ENCODE measurements at places on chromosomes 2 and 18.

DNA sequence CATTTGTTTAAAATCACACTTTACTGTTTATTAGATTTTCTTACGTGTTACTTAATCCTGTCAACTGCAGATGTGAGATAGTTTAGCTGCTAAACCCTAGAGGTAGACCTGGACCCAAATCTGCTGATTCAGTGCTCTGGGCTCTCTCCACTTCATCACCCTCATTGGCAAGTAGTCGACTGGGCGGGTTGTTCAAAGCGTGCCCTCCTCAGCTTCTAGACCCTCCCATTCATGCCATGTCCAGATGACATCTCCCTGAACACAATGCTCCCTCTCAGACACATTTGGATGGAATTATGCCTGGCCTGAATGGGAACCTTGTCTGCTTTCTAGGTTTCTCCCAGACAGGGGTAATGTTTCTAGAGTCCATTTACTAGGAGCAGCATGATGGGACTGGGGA, 43.7 kb downstream of the RPIA start:
- DNase-seq = no peak

GRCh38 chr2:202818321-202818720, 53.2 kb downstream of the ICA1L start:
- DNase-seq = no peak

- DNase-seq = no peak
These were observed 151.2 kb downstream of the PRPF40A start for GRCh38 chr2:152565884-152566727.

DNA sequence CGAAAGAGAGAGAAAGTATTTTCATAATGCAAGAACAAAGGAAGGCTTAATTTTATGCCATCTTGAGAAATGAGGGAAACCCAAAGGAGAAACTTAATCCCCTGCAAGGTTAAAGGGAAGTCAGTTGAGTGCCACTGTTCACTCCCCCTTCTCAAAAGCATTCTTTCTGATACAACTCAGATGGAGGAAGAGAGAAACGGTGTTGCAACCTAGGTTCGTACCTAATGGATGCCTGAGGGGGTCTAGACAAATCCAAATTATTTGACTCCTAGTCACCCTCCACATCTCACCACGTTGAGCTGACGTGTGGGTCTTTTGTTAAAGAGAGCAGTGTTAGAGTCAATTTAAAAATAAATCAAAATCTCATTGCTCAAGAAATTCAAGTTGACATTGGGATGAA, 52.6 kb upstream of the UNC80 start:
- no peak for DNase-seq

DNA sequence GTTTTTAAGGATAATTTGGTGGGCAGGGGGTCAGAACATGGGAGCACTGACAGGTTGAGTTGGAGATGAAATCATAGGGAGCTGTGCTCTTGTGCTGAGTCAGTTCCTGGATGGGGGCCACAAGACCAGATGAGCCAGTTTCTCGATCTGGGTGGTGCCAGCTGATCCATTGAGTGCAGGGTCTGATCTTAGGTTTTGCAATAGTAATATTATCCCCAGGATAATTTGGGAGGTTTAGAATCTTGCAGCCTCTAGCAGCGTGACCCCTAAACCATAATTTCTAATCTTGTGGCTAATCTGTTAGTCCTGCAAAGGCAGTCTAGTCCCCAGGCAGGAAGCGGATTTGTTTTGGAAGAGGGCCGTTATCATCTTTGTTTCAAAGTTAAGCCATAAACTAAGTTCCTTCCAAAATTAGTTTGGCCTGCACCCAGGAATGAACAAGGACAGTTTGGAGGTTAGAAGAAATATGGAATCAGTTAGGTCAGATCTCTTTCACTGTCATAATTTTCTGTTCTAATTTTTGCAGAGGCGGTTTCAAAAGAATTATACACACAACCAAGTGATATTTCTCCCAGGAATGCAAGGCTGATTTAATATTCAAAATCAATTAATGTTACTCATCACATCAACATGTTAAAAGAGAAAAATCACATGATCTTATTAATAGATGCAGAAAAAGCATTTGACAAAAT, 23.0 kb downstream of the DBI start:
- DNase-seq = peak; percentile 8

DNA sequence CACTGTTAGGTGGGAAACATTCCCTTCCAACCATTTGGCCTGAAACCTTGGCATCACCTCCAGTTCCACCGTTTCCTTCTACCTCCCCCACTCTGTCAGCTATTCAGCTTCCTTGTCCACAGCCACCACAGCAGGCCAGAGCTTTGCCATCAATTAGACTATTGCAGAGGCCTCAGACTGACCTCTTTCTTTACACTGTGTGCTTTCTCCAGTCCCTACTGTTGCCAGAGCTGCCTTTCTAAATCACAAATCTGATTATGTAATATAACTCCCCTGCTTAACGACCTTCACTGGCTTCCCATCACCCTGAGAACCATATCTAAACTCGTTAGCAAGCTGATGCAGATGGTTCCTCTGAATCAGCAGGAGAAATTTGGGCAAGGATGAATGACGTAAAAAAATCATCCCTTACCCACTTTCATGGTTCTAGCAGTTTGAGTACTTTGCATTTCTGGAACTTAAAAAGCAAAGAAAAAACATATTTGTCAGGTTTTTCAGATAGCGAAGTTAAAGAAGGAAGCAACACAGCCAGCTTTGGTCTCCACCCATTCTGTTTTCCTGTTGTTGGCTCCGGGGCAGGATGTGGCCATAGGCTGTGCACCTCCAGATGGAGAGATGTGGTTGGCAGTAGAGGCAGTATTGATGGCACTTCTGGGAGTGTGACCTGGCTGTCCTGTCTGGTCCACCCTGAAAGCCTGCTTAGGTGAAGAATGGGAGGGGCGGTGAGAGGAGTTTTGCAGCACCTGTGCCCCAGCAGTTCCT, 422.1 kb downstream of the PARD3B start:
- DNase-seq = peak; percentile 19

- DNase-seq = no peak
These were observed 26.5 kb downstream of the NFATC1 start for GRCh38 chr18:79422022-79422782.

DNA sequence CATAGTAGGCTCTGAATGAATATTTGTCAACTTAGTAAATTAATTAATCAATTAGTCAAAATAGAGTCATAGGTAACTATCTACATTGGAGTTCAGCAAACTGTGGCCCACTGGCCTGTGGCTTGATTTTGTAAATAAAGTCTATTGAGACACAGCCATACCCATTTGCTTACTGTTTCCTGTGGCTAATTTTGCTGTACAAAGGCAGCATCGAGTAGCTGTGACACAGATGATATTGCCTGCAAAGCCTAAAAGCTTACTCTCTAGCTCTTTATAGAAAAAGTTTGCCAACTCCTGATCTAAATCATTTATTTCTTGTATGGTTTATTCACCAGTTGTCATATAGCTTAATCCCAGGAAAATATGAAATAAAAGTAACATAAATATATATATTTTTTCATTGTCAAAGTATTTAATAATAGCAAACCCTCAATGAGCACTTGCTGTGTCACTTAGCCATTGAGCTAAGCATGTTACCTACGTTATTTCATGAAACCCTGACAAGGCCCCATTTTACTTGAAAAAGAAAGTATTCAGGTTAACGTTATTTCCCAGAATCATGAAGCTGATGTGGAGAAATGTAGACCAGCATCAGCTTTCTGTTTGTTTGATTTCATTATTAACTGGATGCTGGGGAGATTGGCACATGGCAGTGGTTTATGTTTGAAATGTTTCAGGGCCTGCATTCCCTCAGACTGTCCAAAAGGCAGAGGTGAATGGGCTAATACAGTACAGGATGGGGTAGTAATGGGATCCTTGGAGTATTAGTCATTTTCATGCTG, 69.6 kb downstream of the ICOS start:
- DNase-seq = no peak

GRCh38 chr18:30730915-30731314, 311.6 kb downstream of the DSC3 start:
- no peak for DNase-seq

DNA sequence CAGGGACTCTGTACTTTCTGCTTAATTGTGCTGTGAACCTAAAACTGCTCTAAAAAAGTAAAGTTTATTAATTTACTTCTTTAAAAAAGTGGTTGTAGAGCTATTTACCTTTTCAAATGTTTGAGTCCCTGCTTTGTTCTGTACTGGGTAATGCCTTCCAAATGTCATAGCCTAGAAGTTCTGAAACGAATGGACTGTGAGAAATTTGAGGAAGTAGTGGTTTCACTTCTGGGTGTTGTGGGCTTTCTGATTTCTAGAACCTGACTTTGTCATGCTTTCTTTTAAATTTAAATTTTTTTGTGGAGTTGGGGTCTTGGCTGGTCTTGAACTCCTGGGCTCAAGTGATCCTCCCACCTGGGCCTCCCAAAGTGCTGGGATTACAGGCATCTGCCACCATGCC, 44.6 kb downstream of the SMAD4 start:
- DNase-seq = no peak

DNA sequence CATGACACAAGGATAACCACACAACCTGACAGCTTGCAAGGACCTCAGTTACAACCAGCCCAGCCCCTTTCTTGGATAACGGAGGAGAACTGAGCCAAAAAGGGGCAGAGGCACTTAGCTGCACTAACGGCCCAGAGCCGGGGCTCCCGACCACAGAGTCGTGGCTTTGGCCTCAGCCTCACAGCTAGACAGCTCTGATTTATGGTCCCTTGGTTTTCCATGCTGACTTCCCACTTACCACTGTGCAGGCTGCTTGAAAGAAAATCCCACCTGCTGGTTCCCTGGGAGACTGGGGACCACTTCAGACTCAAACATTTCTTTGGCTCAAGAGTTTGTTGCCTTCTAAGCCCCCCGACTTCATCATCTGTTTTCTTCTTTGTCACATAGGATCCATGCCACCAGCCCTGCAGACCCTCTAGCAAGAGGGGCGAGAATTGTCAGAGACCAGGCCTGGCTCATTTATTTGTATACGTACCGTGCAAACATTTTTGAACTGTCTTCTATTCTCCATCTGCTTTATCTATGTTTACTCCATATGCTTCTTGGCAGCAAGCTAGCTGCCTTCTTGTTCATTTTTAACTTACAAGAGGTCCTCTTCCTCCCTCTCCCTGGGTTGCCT, 352.6 kb upstream of the MYT1L start:
- no peak for DNase-seq

- DNase-seq = no peak
These were observed 642.3 kb upstream of the LINC00305 start for GRCh38 chr18:64791236-64791635.

- no peak for DNase-seq
These were observed 73.9 kb upstream of the SLC14A2 start for GRCh38 chr18:45541421-45541820.

- no peak for DNase-seq
These were observed 24.9 kb downstream of the CLK1 start for GRCh38 chr2:200839513-200839912.

GRCh38 chr2:26503231-26503880, 25.4 kb upstream of the OTOF start:
- peak; percentile 94 for DNase-seq

GRCh38 chr2:239463541-239464165, 62.8 kb upstream of the HDAC4 start:
- DNase-seq = no peak

- no peak for DNase-seq
These were observed 94.2 kb downstream of the FTCDNL1 start for GRCh38 chr2:199756743-199757142.

GRCh38 chr2:31002537-31003150, 135.6 kb downstream of the GALNT14 start:
- DNase-seq = no peak

GRCh38 chr2:85888684-85889626, at the start of gene ST3GAL5:
Gene ST3GAL5 (minus strand): TSS chr2:85888990. CDS start chr2:85888905, 85 bp downstream.
- peak; percentile 83 for DNase-seq

DNA sequence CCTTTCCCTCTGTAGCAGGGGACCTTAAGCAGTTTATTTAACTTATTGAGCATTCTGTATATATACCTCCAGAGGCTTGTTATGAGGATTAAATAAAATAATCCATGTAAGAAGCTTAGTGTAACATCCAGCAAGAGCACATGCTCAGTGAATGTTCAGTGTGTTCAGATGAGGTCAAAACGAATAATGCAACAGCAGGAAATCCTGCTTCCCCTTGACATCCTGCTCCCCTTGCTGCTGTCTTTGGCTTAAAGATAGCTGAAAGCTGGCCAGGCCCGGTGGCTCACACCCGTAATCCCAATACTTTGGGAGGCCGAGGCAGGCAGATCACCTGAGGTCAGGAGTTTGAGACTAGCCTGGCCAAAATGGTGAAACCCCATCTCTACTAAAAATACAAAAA, 68.7 kb downstream of the COL4A4 start:
- DNase-seq = no peak

GRCh38 chr2:61926531-61927477, 21.3 kb downstream of the COMMD1 start:
- no peak for DNase-seq

DNA sequence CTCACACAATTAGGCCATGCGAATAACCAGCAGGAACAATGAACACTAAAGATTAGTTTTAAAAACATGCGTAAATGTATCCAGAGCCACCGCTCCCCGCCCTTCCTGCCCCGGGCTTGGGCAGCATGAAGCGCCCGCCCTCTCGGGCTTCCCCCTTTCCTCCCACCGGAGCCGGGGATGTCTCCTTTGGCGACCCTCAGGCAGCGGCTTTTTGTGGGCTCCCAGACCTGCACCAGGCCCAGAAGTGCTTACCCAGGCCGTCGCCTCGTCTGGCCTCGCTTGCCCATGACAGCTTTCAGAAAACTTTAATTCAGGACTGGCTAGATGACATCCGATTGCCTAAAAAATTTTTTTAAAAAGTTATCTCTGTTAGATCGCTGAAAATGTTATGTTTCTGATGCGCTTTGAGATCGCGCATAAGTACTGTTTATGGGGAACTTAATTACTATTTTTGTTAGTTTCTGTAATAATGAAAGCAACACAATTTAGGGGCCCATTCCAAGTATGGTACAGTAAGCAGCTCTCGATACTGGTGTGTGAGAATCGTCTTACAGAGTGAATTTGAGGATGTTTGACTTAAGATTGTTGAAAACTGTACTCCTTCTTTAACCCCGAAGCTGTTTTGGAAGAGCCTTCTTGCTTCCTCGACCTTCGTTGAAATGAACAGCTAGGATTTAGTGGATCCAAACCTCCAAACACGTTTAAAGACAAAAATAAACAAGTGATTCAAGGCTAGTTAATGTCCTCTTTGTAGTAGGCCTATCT, 1.1 kb downstream of the MAP3K20 start:
- peak; percentile 22 for DNase-seq

GRCh38 chr2:179171371-179171770, 93.3 kb downstream of the SESTD1 start:
- DNase-seq = no peak

GRCh38 chr2:63553049-63553448, 35.2 kb downstream of the WDPCP start:
- no peak for DNase-seq

DNA sequence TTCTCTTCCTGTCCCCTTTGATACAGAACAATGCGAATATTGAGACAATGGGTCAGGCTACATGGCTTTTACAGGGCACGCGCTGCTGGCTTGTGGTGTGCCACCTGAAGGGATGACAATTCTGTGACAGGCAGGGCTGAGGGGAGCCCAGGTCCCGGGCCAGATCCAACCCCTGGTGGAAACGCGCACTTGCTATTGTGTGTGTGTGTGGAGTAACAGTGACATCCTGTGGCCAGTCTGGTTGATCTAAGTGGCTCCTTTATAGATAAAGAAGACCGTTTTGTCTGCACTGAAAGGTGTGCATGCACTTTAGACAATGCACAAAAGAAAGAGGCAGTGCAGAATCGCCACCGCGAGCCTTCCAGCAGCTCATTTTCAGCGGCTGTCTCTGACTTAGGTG, 273.6 kb downstream of the HRH4 start:
- no peak for DNase-seq

- DNase-seq = no peak
These were observed 512.1 kb upstream of the SYT4 start for GRCh38 chr18:43789234-43790000.
